ENCODE measurements at places on chromosomes 7 and 10. TPM values are rescaled to one million over a fixed set of nuclear protein-coding genes. Genes with fewer than 3 reads are reported as not detected.
A peak's percentile ranks its signal among the peaks of the same experiment; 100 is the strongest.

SLIT1 gene
- not detected for total RNA-seq

GRCh38 chr10:71093531-71093930, 118.8 kb upstream of the UNC5B start:
- no peak for DNase-seq

DNA sequence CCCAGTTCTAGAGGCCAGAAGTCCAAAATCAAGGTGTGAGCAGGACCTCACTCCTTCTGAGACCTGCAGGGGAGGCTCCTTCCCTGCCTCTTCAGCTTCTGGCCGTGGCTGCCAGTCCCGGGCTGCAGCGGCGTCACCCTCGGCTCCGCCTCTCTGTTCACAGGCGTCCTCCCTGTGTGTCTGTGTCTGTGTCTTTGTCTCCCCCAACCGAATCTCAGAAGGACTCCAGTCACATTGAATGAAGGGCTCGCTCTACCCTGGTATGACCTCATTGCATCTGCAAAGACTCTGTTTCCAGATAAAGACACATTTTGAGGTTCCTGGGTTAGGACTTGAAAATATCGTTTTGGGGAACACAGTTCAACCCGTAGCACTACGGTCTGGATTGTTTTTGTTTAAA, 33.1 kb upstream of the GALNT11 start:
- DNase-seq: peak; percentile 28

- DNase-seq: no peak
These were observed 171.6 kb upstream of the SVIL start for GRCh38 chr10:29806350-29806788.

- DNase-seq: no peak
These were observed 52.7 kb upstream of the ELN start for GRCh38 chr7:73974948-73975926.

DNA sequence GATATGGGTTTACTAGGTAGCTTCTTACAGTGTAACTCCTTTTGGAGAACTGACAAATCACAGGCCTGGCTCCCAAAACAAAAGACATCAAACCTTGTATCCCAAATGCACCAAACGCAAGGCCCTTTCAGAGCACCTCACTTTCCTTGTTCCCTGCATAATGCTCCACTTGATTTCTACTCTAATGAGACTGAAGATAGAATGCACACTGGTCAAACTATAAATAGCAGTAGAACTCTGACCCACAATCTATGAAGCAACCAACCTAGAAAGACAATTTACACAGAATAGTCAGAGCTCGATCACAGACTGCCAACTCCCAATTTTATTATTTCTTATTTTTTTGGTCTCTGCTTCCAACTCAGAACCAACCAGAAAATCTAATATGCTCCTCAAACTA, 214.4 kb downstream of the CACNA2D1 start:
- no peak for DNase-seq

DNA sequence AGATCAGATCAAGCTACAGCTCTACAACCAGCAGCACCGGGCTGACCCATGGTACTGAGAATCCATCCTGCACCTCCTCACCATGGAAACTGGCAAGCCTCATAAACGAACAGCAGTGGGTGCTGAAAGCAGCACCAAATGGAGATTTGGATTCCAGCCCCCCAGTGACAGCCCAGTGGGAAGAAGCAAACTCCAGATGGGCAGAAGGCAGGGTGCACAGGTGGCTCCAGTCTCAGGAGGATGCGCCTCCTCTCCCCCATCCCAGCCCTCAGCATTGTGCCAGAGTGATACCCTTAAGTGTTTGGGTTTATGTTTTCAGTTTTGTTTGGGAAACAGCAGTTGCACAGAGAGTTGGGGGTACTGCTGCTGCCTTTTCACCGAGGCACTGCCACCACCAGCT, 20.6 kb upstream of the SMO start:
- DNase-seq: no peak

DNA sequence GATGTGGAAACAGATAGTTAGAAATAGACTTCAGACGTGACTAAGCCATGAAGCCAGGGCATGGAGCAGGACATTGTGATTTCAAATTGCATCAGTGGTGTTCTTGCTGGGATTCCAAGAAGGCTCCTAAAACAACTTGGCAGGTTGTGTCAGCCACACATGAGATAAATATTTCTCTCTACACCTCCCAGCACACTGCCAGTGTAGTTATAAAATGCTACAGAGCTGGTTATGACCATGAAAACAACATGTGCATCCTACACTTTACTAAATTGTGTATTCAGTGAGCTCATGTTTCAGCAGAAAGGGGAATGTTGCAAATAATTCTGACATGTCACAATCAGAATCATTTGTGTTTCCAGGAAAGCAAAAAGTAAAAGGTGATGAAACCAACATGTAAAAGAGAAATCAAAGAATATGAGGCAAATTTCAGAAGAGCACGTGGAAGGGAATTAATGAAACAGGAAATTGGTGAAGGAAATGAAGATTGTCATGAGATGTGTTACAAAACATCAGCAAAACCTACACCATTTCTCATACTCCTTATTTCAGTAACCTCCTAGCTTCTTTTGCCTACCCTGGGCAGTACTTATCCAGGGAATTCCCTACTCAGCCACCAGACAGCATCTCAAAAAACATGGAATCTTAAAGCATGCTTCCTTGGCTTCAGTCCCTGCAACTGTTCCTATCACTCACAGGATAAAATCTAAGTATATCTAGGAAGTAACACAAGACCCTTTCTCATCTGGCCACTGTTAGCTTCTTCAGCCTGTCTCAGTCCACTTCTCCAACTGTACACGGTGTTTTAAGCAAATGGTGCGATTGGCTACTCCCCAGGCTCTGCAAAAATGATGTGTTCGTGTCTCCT, 5.8 kb upstream of the CYP3A7 start:
- no peak for DNase-seq

GRCh38 chr10:30784524-30784896, 155.0 kb upstream of the LYZL2 start:
- DNase-seq: no peak

- DNase-seq: no peak
These were observed 109.6 kb downstream of the ACTR3B start for GRCh38 chr7:152869041-152869676.

POLR3A gene
- total RNA-seq: 27.2 TPM

ZPBP gene
- total RNA-seq: 0.22 TPM

- no peak for DNase-seq
These were observed 103.3 kb upstream of the GATA3 start for GRCh38 chr10:7950981-7951847.

Data from CD8-positive, alpha-beta memory T cell (primary cell).